ENCODE measurements at places on chromosomes 5 and 9.

GRCh38 chr5:66830636-66831035 is 234.4 kb downstream of the MAST4 start:
- DNase-seq = no peak

GRCh38 chr5:154971501-154971900 is 30.6 kb downstream of the MRPL22 start:
- DNase-seq = no peak

DNA sequence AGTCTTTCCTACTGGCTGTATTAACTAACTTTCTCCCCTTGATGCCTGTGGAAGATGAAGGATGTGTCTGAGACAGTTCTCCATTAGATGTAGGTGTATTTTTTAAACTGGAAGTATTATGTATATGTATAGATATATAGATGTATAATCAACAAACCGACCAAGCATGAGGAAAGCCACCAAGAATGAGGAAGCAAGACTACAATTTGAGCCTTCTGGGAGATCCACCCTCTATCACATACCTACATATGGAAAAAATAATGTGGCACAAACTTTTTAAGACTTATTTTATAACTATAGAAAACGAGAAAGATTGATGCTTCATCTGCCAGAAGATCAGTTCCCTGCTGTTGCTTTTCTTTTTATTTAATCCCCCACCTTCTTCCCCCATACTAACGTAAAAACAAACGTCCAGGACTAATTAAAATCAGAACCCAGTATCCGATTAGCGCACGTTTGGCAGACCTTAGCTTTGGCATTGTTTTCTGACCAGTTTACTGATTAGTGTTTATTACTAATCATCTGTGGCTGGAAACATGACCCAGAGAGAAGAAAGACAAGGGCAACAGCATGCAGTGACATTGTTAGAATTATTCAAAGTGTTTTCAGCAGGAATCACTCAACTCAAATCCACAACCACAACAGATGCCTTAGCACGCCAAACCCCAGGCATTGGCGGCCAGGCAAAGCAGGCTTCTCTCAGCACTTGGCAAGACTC is 490.2 kb downstream of the EBF1 start:
- DNase-seq = no peak

GRCh38 chr5:112718344-112718743 is 19.3 kb upstream of the APC start:
- no peak for DNase-seq

DNA sequence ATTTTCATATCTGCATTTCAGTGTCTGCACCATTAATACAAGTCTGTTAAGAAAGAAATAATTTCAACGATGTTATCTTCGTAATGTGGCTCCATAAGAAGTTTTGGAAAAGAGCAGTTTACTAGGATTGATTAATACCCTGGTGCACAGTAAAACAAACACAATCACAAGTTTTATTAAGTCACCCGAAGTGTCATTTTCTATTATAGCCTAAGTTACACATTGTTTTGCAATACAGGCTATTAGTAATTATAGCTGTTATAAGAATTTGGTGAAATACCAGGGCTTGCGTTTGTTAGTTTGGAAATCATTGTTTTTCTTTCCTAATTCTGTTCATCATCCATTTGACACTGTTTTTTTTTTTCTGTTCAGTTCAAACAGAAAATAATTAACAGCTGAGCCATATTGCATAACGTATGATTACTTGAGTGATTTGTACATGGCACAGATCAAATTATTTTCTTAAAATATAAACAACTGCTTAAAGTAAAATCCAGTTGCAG is 30.6 kb downstream of the LVRN start:
- DNase-seq = no peak

- no peak for DNase-seq
Observed at GRCh38 chr5:38009749-38010358, 170.0 kb upstream of the GDNF start.

DNA sequence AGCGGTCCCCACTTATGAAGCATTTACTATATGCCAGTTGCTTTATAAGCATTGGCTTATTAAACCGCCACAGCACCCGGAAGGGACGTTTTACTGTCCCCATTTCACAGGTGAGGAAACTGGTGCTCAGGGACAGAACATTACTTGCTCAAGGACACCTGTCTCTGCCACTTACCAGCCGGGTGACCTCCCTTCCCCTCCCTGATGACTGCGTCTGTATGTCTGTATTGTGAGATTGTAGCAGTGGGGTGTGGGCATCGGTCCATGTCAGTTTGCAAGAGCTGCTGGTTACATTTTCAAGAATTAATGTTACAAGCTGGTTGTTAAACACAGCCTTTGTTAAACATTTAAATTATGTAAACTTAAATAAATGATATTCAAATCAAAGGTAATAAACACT is 77.6 kb upstream of the LMX1B start:
- no peak for DNase-seq
